ENCODE measurements at places on chromosomes 11 and 22. TPM values are rescaled to one million over a fixed set of nuclear protein-coding genes. Genes with fewer than 3 reads are reported as not detected.
A peak's percentile ranks its signal among the peaks of the same experiment; 100 is the strongest.

The CHRNA10 gene
- polyA plus RNA-seq: 1.8 TPM

The TMEM121B gene
- 2.2 TPM for polyA plus RNA-seq

The POTEH gene
- polyA plus RNA-seq: 2.4 TPM

The CRYBA4 gene
- polyA plus RNA-seq: 2.6 TPM

The TP53I11 gene
- 29.7 TPM for polyA plus RNA-seq

The P2RX6 gene
- polyA plus RNA-seq: 5.2 TPM

The FANCF gene
- polyA plus RNA-seq: 12.7 TPM

The CLDN5 gene
- 10.4 TPM for polyA plus RNA-seq

GRCh38 chr22:37616201-37617083 is 7.8 kb downstream of the GGA1 start:
- DNase-seq: no peak

- no peak for DNase-seq
These were observed 107.2 kb downstream of the TSPAN18 start for GRCh38 chr11:44833877-44834452.

- no peak for DNase-seq
These were observed 2.0 kb downstream of the LRRC32 start for GRCh38 chr11:76668362-76669155.

DNA sequence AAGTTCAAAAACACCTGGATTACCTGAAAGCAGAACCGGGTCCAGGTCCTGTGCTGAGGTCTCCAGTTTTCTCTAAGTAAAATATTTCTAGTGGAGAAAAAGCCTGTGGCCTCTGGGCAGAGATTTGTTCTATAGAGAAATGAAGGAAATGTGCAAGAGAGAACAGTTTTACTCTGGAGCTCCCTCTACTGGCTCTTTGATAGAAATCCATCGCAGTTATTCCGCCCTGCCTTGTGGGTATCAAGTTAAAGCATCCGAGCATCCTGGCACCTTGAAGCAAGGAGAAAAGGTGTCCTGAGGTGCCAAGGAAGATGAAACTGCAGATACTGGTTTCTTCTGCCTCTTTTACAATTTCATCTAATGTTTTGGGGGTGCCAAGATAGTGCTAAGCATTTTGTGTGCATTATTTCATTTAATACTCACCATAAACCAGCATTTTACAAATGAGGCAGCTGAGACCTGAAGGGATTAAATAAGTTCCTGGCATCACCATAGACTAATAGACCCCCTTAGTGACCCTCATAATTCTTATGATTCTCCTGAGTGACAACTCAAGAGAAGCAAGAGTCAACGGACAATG is 113.1 kb upstream of the HSD17B12 start:
- no peak for DNase-seq

DNA sequence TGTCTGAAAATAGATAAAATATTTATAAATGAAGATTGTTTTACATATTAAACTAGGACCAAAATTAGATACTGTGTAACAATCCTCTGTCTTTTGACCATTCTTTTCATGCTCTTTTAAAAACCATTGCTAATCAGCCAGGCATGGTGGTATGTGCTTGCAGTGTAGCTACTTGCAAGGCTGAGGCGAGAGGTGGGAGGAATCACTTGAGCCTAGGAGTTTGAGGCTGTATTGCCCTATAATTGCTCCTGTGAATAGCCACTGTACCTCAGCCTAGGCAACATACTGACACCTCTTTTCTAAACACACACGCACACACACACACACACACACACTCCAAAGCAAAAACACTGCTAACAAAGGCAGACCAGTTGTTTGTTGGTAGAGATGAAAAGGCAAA is 259.2 kb downstream of the JRKL start:
- DNase-seq: peak; percentile 54

DNA sequence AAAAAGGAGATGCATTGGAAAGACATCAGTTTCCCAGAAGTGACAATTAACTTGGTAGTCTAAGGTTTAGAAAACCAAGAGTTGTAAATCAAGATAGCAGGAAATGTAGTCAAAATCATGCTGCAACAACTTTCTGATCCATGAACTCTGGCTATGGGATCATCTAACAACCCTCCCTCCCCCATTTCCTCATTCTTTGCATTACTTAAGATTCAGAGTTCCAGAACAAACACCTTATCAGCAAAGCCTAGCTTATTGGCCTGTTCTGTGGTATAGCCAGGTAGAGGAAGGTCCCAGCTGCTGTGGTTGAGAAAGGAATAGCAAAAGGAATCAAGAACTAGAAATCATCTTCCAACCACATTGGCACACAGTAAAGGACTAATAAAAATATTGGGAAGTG is 651.1 kb downstream of the METTL15 start:
- no peak for DNase-seq

DNA sequence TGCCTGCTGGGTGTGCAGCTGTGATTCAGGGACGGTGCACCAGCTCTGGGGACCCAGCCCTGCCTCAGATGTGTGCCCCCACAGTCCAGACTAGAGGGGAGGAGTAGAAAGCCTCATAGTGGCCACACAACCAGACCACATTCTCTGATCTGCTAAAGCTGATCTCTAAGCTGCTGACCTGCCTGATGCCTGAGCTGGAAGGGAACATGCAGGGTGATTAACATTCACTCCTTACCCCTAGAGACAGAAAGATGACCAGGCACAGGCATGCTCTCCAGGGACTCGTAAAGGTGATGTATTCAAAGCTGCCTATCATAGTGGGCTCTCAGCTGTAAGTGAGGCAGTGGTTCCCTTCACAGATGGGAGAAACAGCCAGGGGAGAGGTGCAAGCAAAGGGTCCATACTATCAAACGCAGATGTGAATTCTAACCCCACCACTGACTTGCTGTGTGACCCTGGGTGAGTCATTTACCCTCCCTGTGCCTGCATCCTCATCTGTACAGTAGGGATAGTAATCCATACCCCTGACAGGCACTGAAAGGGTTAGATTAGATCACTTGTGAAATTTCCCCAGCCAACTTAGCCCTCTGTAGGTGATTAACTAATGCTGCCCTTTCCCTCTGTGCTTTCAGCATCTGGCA is 29.0 kb upstream of the LRRC32 start:
- no peak for DNase-seq

GRCh38 chr11:15584158-15584557 is 469.4 kb downstream of the INSC start:
- no peak for DNase-seq

DNA sequence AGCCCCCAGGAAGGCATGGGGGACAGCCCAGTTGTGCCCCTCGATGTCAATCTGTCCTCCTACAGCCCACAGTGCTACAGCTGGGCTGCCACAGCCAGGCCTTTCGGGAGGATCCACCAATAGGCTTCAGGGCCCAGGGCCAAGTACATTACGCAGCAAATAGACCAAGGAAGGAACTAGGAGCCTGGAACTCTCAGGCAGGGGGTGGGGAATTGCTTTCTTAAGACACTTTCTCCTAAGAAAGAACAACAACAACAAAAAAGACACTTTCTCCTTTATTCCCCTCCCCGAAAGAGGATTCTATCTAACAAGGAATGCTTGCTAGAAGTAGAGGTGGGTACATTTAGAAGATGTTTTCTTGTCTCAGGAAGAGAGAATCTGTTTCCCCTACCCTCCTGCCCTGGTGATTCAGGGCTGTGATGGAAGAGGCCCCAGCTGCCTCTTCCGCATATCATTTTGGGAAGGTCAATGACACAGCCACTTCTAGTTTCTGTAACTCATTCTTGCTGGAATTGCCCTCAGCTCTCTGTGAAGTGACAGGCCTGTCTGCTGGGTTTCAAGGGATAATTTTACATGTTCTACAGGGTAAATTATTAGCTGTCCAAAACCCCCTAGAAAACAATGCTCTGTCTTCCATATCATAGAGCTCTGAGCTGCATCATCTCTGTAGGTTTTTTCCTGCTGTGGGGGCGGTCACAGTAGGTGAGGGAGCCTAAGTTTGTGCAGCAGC is 6.0 kb upstream of the MALAT1 start:
- DNase-seq: peak; percentile 96

DNA sequence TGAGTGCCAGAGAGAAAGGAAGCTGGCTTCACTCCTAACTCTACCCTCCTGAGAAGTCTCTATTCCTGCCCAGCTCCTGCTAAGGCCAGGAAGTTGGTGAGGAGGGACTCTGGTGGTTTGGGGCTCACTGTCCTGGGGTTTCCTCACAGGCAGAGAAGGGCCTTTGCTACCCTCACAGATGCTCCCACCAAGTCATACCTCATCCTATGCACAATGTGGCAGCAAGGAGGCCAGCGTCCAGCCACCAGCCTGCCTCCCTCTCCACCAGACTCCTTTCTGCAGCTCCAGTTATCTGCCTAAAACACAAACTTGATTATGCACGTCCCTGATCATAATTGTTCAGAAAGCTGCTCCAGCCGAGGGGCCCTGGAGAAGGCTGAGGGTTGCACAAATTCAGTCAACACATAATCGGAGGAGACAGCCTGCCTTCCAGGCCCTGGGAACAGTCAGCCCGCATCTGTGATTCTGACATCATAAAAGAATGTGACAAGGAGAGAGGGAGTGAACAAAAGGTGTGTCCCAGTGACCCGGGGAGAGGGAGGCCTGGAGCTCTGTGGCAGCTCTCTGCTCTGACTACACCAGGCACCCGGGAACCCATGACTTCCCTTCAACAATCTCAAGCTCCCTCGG is 28.8 kb downstream of the DKK3 start:
- DNase-seq: peak; percentile 50

DNA sequence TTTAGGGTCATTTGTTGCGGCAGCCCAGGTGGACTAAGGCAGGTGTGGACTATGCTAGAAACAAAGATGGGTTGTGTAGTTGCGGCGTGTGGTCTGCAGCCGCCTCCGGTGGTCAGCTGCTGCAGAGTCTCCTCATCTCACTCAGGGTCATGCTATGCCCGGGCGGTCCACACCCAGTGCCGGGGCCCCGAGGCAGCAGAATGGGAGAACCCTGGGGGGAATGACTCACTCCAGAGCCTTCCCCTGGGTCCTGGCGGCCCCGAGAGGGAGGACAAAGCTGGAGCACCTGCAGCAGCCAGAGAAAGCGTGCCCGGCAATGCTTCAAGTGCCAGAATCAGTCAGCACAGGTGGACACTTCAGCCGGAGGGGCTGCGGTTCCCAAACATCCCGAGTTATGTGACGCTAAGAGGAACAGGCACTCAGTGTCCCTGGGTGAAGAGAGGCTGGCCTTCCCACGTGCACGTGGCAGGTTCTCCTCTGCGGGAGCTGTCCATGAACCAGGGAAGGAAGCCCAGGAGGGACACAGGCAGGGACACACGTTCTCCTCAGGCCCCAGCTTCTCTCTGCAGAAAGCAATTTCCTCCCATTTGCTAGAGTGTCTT is 289.6 kb upstream of the B3GAT1 start:
- peak; percentile 60 for DNase-seq

DNA sequence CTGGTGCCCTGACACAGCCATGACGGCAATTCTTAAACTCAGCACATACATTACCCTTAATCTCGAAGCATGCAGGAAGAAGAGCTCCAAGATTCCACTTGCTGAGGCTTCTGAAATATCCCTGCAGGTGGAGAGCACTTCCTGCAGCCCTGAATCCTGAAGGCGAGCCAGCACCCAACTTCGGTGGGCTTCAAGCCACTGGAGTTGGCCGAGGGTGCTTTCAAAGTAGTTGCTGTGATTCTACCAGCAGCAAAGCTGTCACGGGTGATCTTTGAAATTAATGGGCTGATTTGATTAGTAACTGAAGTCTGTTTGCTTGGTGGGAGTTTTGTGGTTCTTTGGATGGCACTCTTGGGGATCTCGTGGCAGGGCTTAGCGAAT is 9.0 kb upstream of the FTH1 start:
- DNase-seq: no peak

DNA sequence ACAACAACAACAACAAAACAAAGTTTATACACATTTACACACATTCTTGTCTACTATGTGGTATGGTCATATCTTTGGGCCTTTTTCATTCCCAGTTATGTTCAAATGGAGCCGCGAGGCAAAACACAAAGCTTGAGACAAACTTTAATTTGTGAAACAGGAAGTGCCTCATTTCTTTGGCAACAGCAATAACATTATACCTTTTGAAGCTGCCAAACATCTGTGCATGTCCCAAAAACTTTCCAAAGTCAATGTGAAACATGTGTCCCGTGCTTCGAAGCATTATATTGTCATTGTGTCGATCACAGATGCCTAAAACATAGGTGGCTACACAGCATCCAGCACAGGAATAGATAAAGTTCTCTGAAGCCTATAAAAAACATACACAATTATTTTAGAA is 25.0 kb upstream of the RPS13 start:
- DNase-seq: no peak

- DNase-seq: no peak
These were observed 377.0 kb downstream of the DDX10 start for GRCh38 chr11:109041876-109042275.

GRCh38 chr11:76265771-76266241 is 59.5 kb upstream of the WNT11 start:
- peak; percentile 19 for DNase-seq

All from testis (tissue), 5 donors.